Eye (tissue), 1 donor: ENCODE measurements at places on chromosomes 12 and 14.
A peak's percentile ranks its signal among the peaks of the same experiment; 100 is the strongest.

GRCh38 chr12:117013726-117014125 lies 85.5 kb downstream of the TESC start:
- DNase-seq, result no peak

DNA sequence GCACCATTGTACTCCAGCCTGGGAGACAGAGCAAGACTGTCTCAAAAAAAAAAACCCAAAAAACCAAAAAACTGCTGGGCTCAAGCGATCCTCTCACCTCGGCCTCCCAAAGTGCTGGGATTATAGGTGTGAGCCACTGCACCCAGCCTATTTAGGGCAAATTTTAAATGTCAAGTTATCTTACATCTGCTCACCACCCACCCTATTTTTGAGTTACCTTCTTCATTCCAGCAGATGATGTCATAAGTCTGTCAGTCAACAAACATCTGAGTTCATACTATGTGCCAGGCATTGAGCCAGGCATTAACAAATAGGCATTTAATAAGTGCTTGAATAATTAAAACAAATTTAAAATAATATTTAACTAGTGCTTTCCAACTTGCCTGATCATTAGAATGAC lies 21.5 kb downstream of the BATF start:
- no peak for DNase-seq

DNA sequence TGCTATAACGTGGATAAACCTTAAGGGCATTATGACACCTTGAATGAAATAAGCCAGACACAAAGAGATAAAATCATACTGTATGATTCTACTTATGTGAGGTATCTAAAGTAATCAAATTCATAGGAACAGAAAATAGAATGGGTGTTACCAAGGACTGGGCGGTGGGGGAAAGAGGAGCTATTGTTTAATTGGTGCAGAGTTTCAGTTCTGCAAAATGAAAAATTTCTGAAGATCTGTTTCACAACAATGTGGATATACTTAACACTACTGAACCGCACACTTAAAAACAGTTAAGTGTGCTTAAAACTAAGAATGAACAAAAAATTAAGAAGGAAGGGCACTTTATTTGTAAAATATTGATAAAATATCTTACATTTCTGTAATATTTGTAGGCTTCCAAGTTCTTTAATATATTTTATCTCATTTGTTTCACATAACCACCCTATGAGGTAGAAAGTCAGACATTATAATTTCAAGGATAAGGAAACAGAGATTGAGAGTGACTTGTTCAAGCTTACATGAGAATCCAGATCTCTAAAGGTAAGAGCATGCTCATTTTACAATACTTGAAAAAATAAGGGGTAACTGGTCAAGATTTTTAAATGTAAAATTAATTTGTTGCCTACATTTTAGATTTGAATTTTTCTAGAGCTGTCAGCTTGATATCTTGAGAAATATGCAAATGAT lies 14.9 kb downstream of the LTA4H start:
- DNase-seq, result no peak

GRCh38 chr12:20946732-20947131 lies 136.2 kb downstream of the SLCO1B3 start:
- no peak for DNase-seq

DNA sequence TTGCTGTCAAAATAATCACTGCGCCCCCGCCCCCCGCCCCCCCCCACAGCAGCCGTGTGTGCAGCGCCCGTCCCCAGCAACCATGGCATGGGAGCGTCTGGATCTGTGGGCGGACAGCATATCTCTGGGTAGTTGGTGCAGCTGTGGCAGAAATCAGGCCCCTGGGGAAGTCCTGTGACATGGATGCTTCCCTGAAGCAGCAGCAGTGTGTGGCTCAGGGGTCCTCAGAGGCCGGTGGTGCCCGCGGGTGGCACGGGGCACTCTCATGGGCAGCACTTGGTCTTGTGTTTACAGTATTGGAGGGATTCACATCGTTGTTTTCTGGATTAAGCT lies 19.2 kb downstream of the XRCC3 start:
- peak; percentile 42 for DNase-seq

- peak; percentile 91 for DNase-seq
Measured at GRCh38 chr12:6827982-6828780, at the start of gene P3H3. Gene P3H3, plus strand, starts transcription at chr12:6828407. Its CDS starts 34 bp downstream, at chr12:6828441.
